Central memory CD4-positive, alpha-beta T cell (primary cell): ENCODE measurements at places on chromosomes 2 and 18.

GRCh38 chr18:64330161-64330560 lies 181.3 kb upstream of the LINC00305 start:
- DNase-seq, result no peak

DNA sequence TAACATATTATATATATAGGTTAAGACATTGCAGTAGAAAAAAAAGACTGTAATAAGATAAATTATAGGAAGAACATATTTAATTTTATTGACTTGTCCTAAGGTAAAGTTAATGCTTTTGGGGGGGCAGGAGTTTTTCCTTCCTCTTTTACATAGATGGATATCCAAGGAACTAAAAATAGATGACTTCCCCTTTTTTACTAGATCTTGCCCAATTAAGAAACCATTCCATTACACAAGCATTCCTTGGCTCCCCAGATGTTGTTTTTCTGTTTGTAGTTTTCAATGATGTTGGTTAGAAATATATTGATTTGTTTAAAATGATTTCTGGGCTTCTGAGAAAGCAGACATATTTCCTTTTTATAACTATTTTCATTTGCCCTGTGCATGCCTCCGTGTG lies 22.4 kb upstream of the PMAIP1 start:
- no peak for DNase-seq

DNA sequence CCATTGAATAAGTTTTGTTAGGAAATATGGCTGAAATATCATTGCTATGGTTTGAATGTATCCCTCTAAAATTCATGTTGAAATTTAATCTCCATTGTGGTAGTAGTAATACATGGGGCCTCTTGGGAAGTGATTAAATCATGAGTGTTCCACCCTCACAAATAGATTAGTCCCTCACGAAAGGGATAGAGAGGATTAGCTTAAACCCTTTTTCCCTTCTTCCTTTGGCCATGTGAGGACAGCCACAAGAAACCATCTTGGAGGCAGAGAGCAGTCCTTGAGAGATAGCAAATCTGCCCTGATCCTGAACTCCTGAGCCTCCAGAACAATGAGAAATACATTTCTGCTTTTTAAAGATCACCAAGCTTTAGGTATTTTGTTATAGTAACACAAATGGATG lies 274.2 kb downstream of the CDH19 start:
- no peak for DNase-seq

DNA sequence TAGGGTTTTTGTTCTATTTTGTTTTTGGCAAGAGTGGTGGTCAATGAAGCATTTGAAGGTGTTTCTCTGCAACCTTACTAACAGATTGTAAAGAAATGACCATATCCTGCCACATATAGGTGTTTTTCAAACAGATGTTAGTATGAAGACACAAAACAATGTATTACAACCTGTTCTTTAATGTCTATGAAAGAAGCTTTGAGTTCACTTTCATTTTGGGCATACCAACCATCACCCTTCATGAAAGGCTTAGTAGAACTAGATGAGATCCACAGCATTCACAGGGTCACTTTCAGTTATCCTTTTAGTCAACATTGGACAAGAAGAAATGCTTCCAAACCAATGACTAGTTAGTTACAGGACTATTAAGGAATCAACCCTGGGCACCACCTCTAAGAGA lies 95.1 kb downstream of the EHBP1 start:
- no peak for DNase-seq

GRCh38 chr2:96877631-96878092 lies 7.8 kb upstream of the SEMA4C start:
- DNase-seq, result no peak

- no peak for DNase-seq
These were observed 5.9 kb upstream of the SLC8A1 start for GRCh38 chr2:40457837-40458236.

- DNase-seq, result no peak
These were observed 42.5 kb downstream of the GPC1 start for GRCh38 chr2:240477916-240478315.

DNA sequence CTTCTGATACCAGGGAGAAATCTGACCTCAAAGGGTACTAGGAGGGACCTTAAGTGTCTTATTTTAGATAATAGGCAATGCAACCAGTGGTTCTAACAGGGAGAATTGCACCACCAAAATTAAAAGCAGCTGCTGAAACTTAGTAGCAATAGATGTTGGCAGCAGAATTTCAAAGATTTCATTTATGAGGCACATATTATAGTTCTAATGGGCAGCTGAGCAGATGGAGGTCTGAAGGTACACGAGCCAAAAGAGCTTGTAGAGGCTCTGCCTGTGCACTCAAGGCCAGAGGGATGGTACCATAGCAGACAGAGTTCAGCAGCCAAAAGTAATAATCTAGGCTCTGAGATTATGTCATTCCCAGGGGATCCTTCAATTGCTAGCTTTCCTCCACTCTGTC lies 87.3 kb upstream of the NCKAP5 start:
- DNase-seq, result no peak

- DNase-seq, result no peak
These were observed 12.9 kb downstream of the ADCY3 start for GRCh38 chr2:24907116-24907515.

- no peak for DNase-seq
These were observed 38.3 kb downstream of the OXER1 start for GRCh38 chr2:42725657-42726056.

DNA sequence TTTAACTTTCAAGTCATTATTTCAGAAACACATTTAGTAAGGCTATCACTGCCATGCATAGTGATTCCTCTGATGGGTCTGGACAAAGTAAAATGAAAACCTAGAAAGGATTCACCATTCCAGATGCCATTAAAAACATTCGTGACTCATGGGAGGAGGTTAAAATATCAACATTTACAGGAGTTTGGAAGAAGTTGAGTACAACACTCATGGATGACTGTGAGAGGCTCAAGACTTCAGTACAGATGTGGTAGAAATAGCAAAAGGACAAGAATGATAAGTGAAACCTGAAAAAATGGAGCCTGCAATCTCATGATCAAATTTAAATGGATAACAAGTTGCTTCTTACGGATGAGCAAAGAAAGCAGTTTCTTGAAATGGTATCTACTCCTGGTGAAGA lies 5.8 kb upstream of the TWSG1 start:
- DNase-seq, result no peak

DNA sequence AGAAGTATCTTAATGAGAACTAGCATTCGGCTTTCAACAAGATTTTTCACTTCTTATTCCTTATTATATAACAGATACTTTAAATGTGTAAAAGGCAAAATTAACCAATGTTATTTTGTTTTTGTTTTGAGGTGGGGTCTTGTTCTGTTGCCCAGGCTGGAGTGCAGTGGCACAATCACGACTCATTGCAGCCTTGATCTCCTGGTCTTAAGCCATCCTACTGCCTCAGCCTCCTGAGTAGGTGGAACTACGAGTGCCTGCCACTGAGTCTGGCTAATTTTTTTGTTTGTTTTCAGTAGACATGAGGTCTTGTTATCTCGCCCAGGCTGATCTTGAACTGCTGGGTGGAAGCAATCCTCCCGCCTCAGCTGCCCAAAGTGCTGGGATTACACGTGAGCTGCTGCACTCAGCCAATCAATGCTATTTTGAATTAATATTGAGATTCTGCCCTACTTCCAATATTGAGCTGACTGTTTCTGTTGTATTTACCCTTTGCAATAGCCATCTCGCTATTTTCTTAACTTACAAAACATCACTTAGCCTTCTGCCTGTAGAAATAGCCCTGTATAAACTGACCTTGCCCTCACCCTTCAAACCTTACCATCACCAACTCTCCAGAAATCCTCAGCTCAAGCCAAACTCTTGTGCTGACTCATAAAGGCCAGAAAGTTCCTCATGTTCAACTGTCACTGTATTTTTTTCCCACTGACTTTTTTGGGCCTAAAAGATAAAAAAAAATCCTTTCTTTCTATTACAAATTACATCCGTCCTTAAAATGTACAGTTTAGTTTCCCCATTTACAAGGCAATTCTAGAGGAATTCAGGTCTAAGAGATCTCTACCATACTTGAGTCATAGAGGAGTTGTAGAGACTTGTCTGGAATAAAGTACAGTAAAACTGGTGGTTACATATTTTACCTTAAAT lies 94.3 kb downstream of the OLA1 start:
- no peak for DNase-seq

- DNase-seq, result no peak
These were observed 2.2 kb upstream of the SP5 start for GRCh38 chr2:170712653-170713542.

DNA sequence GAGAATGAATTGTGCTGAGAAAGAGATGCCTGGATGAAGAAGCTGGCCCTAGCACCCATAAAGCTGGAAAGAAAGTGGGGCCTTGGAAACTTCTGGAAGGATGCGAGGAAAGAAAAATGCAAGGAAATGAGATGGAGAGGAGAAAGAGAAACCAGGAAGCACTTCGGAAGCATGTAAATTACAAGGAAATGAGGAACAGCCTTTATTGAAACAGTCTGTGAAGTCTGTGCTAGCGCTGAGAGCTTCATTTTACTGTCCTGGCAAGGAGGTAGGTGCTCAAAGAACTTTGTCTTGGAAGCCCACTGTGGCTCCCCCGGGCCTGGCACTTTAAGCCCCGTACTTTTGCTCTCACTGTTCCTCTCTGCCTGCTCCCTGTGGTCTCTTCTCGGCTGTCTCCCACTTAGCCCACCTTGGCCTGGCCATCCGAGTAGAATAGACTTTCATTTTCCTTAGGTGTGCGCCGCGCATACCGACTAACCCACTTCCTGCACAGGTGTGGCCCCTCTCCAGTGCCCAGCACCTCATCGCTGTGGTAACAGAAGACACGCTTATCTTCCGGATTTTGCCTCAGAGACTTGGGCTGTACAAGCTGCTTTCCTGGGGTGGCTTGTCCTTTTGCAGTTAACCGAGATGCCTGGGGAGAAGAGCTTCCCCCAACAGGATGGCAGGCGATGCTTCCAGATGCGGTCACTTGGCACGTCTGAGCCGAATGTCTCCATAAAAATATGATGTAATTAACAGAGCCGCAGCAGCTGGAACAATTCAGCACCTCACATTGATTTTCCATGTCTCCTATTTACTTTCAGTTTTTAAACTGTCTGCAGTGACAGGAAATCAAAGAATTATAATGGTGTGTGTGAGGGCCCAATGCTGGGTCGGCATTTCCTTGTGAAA lies 199.6 kb downstream of the HRH4 start:
- peak; percentile 38 for DNase-seq

DNA sequence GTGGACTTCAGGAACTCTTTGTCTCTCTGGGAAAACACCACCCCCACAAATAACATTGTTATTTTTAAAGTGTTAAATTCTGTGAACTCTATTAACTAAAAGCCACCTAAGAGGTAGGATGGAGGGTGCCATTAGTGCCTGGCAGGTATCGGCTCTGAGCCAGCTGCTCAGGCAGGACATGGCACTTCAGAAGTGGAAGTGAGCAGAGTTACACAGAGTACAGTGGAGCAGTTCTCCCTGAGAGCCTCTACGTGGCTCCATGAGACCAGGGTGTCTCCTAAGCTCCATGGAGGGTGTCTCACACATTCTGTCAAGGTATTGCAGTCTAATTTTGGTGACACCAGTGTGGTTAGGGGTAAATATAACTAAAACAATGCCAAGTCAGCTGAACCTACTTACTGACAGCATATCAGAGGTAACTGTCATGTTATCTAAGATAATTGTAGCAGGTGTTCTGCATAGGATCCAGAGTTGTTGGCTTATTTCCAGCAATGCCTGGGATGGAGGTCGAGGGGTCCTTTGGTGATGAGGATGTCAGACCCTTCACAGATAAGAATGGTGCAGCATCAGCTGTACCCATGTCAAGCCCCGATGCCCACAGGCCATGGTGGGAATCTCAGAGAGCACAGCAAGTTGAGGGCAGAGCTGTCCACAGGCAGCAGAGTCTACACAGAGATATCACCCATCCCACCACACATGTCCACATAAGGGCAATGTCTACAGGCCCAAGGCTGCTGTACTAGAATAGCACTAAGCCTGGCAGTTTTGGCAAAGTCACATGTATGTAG lies 8.6 kb upstream of the MALL start:
- DNase-seq, result no peak

DNA sequence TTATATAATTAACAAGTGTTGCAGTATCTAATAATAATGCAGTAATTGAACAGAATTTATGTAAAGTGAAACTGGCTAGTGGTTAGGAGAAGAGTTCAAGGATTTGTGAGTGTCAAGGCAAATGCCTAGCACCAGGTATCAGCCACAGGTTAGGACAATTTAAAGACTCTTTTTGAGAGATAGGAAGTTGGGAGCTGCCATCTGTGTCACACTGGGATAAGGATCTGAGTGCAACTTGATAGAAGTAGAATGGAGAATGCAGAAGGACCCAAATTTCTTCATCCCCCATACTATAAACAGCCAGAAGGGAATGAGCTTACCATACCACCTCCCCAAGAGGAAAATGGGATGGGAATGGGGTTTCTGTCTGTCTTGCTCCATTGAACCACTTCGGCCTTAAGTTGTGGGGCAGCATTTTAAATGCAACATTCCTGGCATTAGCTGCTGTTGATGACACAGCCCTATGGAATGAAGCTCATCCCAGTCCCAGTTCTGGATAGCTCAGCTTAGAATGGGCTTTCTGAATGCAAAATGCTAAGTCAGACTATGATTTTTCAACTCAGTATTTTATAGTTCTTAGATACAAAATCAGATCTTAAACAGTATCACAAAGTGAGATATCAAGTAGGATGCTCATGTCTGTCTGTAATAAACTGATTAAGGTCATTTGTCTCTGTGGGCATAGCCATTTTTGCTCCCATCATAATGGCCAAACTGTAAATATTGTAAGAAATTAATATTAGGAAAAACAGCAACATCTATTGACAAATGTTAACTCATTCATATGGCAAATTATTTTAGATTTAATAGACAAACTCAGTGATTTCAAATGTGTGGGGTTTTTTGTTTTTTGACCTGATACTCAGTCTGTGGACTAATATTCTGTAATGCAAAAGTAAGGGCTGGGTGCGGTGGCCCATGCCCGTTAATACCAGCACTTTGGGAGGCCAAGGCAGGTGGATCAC lies 44.0 kb downstream of the GPR155 start:
- DNase-seq, result no peak
